ENCODE measurements at places on chromosomes 1 and 21.

DNA sequence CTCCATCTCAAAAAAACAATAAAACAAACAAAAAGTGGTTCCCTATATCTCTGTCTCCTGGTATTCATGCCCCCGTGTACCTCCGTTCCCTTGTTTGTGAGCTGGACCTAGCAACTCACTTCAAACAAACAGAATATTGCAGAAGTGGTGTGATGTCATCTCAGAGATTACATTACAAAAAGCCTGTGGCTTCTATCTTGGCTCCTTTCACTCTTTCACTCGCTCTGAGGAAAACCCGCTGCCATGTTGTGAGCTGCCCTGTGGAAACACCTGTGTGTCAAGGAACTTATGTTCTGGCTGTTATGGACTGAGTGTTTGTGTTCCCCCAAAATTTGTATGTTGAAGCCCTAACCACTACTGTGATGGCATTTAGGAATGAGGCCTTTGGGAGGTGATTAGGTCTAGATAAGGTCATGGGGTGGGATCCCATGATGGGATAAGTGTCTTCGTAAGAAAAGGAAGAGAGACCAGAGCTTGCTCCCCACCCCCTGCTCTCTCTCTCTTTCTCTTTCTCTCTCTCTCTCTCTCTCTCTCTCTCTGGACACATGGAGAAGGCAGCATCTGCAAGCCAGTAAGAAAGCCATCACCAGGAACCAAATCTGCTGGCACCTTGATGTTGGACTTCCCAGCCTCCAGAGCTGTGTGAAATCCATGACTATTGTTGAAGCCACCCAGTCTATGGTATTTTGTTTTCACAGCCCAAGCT is 7.4 kb upstream of the HYI start:
- peaks cover 14% of the 10 kb centered on the region for H3K27me3 ChIP-seq
- no peak for DNase-seq

GRCh38 chr1:224880593-224881307 is 48.7 kb upstream of the DNAH14 start:
- peaks cover 12% of the 10 kb centered on the region for H3K27me3 ChIP-seq
- no peaks in the 10 kb centered on the region for H3K4me1 ChIP-seq
- H3K27ac ChIP-seq, result no peak overlapping the region
- no peak overlapping the region for H3K4me3 ChIP-seq

- no peak for DNase-seq
- H3K36me3 ChIP-seq, result no peaks in the 10 kb centered on the region
- H3K27me3 ChIP-seq, result peaks cover 8% of the 10 kb centered on the region
- H3K4me3 ChIP-seq, result no peak overlapping the region
- H3K4me1 ChIP-seq, result no peaks in the 10 kb centered on the region
- H3K27ac ChIP-seq, result no peak overlapping the region
These were observed 6.3 kb downstream of the KCNJ6 start for GRCh38 chr21:37909936-37910335.

- no peaks in the 10 kb centered on the region for H3K36me3 ChIP-seq
- H3K27ac ChIP-seq, result no peak overlapping the region
- no peaks in the 10 kb centered on the region for H3K4me1 ChIP-seq
- no peaks in the 10 kb centered on the region for H3K27me3 ChIP-seq
- DNase-seq, result no peak
These were observed 16.4 kb downstream of the CCN1 start for GRCh38 chr1:85596947-85597346.

GRCh38 chr1:78755986-78756385 is 106.4 kb downstream of the IFI44 start:
- DNase-seq, result no peak
- H3K4me1 ChIP-seq, result no peaks in the 10 kb centered on the region
- H3K27ac ChIP-seq, result no peak overlapping the region
- H3K36me3 ChIP-seq, result no peaks in the 10 kb centered on the region
- no peak overlapping the region for H3K4me3 ChIP-seq
